ENCODE measurements at places on chromosomes 7 and 10. TPM values are rescaled to one million over a fixed set of nuclear protein-coding genes. Genes with fewer than 3 reads are reported as not detected.

Gene SPDYE2
- not detected for total RNA-seq

DNA sequence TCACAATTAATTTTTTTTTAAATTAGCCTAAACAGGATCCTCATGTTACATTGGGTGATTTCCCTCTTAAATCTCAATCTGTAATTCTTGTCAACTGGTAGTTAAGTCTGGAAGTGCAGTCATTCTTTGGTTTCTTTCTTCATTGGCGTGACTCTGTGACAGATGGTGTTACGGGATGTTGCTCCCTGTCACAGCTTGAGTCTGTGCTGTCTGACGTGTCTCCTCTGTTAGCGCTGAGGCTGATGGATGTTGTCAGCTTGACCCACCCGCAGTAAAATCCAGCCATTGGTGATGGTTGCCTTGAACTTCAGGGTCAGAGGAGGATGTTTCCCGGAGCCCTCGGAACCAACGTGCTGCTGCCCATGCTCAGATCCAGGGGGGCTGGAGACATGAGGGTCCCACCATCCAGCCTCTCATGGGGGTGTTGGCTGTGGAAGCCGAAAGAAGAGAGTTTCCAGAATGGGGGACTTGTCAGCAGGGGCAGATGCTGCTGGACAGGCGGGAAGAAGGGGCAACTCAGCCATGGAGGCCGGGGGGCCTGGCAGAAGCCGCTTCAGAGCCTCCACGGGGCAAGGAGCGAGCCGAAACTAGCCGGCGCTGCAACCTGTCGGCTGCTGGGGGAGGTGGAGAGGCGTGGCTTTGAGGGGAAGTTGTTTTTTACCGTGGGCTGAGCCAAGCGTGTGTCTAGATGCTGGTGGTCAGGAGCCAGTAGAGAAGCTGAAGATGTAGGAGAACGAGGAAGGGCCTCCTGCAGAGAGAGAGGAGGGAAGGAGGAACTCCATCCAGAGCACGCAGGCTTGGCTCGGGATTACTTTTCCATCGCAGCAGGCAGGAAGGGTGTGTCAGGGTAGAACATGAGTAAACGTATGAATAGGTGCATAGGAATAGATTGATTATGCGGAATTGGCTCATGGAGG, 3.5 kb downstream of the SUN1 start:
- H3K4me3 ChIP-seq, result no peak overlapping the region
- H3K27ac ChIP-seq, result peak overlapping the region; percentile 8
- peaks cover 26% of the 10 kb centered on the region for H3K4me1 ChIP-seq
- DNase-seq, result no peak

- H3K27ac ChIP-seq, result no peak overlapping the region
- DNase-seq, result no peak
- H3K27me3 ChIP-seq, result peaks cover 49% of the 10 kb centered on the region
- H3K36me3 ChIP-seq, result no peaks in the 10 kb centered on the region
Measured at GRCh38 chr10:4557469-4557868, 268.5 kb upstream of the AKR1E2 start.

DNA sequence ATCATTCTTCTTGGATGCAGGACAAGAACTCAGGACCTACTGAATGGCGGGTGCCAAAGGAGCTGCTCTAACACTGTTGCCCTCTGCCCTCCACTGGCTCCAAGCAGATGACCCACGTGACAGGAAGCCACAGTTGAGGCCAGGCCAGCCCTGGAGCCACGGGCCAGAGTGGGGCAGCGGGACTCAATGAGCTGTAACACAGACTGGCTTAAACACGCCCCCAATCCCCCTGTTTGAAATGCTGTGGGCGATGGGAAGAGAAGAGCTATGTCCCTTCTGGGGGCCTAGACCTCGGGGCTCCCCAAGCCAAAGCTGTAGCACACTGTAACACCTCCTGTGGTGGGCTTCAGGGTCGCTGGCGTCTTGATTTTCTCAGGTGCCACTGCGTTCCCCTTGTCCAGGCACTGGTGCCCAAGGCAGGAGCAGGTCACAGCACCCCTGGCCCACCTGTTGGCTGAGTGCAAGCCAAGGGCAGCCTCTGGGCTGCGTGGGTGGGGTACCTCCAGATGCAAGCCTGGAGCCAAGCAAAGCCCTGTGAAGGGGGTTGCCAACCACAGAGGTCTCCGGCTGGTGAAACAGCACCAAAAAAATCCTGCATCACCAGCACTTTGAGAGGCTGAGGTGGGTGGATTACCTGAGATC, 18.6 kb upstream of the ZMIZ2 start:
- no peak overlapping the region for H3K27ac ChIP-seq
- DNase-seq, result no peak
- H3K4me3 ChIP-seq, result no peak overlapping the region
- peaks cover 5% of the 10 kb centered on the region for H3K4me1 ChIP-seq
- H3K27me3 ChIP-seq, result peaks cover 2% of the 10 kb centered on the region

GRCh38 chr10:92615515-92615914, 22.6 kb downstream of the KIF11 start:
- H3K4me3 ChIP-seq, result no peak overlapping the region
- peaks cover 8% of the 10 kb centered on the region for H3K4me1 ChIP-seq
- H3K27ac ChIP-seq, result no peak overlapping the region
- no peaks in the 10 kb centered on the region for H3K27me3 ChIP-seq
- DNase-seq, result no peak
- H3K36me3 ChIP-seq, result peaks cover 45% of the 10 kb centered on the region

GRCh38 chr7:11613292-11613930, 218.6 kb downstream of the THSD7A start:
- H3K27me3 ChIP-seq, result no peaks in the 10 kb centered on the region
- no peaks in the 10 kb centered on the region for H3K36me3 ChIP-seq
- H3K4me3 ChIP-seq, result no peak overlapping the region
- no peak for DNase-seq
- H3K27ac ChIP-seq, result no peak overlapping the region

DNA sequence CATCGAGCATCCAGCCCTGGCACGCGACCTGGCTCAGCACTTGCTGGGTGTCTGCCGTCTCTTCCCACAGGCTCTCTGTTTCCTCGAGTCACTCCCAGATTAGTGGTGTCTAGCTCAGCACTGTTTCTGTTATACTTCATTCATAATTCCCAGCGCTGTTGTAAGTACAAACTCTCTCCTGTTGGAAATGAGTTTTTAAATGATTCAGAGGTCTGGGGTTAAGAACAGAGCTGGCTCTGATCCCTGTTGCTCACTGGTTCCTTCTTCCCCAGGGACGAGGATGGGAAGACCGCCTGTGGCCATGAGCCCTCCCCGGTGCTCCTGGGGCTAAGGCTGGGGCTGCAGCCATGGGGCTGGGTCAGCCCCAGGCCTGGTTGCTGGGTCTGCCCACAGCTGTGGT, 17.3 kb upstream of the C10orf95 start:
- H3K27ac ChIP-seq, result no peak overlapping the region
- H3K27me3 ChIP-seq, result no peaks in the 10 kb centered on the region
- no peak overlapping the region for H3K4me3 ChIP-seq

- H3K4me1 ChIP-seq, result peaks cover 2% of the 10 kb centered on the region
- H3K4me3 ChIP-seq, result no peak overlapping the region
- H3K27ac ChIP-seq, result no peak overlapping the region
- H3K27me3 ChIP-seq, result peaks cover 22% of the 10 kb centered on the region
- no peaks in the 10 kb centered on the region for H3K36me3 ChIP-seq
- DNase-seq, result no peak
Measured at GRCh38 chr10:29348836-29349235, 60.0 kb downstream of the LYZL1 start.

GRCh38 chr7:1263391-1263951, 30.8 kb downstream of the UNCX start:
- no peaks in the 10 kb centered on the region for H3K4me1 ChIP-seq
- H3K27ac ChIP-seq, result no peak overlapping the region
- DNase-seq, result no peak
- H3K27me3 ChIP-seq, result peaks cover 8% of the 10 kb centered on the region
- no peak overlapping the region for H3K4me3 ChIP-seq
- H3K36me3 ChIP-seq, result no peaks in the 10 kb centered on the region
